ENCODE measurements at places on chromosomes 16 and 17. TPM values are rescaled to one million over a fixed set of nuclear protein-coding genes. Genes with fewer than 3 reads are reported as not detected.

The COG4 gene
- total RNA-seq, result 73.2 TPM

The TP53TG3D gene
- 2.2 TPM for total RNA-seq

The FAM222B gene
- total RNA-seq, result 2.4 TPM

The GP1BA gene
- not detected for total RNA-seq

The C17orf67 gene
- total RNA-seq, result 0.12 TPM

The NPIPB9 gene
- total RNA-seq, result not detected

The ATP2C2 gene
- not detected for total RNA-seq

The ITGB4 gene
- 0.36 TPM for total RNA-seq

The HBA1 gene
- not detected for total RNA-seq

The BRIP1 gene
- 10.7 TPM for total RNA-seq

DNA sequence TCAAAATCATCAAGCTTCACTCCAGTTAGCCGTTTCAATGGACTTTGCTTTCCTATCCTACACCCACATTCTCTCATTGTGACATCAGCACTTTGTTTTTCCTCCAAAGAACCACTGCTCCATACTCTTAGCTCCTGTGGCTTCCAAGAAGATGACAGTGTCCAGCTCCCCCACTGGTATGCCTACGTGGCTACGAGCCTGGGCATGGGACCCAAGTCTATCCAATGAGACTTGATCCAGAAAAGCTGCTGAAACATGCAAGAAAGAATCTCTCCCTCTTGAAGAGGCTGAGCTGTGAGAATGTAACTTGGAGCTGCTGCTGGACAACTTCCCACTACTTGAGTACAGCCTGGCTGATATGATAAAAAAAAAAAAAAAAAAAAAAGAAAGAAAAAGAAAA, 9.4 kb downstream of the TOX3 start:
- no peak for DNase-seq

- DNase-seq, result no peak
Observed at GRCh38 chr17:44906763-44907728, 7.8 kb upstream of the EFTUD2 start.

DNA sequence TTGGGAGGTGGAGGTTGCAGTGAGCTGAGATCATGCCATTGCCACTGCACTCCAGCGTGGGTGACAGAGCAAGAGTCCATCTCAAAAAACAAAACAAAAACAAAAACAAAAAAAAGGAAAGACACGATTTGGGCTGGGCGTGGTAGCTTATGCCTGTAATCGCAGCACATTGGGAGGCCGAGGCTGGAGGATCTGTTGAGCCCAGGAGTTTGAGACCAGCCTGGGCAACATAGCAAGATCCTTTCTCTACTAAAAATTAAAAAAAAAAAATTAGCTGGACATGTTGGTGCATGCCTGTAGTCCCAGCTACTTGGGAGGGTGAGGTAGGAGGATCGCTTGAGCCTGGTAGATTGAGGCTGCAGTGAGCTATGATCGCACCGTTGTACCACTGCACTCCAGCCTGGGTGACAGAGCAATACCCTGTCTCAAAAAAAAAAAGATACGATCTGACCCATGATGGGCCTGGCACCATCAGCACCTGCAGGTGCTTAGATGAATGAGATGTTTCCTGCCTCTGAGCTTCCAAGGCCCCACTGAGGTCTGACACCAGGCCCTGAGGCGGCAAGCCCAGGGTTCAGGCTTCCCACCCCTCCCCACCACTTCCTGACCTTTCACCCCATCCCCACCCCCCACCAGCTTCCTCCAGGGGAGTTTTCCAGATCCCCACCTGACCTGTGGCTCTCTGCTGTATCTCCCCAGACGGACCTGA, 21.7 kb downstream of the ATP2A1 start:
- no peak for DNase-seq

DNA sequence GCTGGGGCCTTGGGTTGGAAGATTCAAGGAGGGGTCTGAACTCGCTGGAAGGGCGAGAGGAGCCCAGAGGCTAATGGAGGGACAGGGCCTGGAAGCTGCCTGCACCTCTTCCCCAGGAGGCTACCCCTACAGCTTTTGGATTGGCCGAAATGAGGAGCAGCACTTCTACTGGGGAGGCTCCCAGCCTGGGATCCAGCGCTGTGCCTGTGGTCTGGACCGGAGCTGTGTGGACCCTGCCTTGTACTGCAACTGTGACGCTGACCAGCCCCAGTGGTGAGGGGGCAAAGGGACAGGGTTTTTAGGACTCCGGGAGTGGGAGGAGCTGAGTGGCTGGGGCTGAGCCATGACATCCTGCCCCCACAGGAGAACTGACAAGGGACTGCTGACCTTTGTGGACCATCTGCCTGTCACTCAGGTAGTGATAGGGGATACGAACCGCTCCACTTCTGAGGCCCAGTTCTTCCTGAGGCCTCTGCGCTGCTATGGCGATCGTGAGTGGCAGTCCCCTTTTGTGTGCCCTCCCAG, 8.8 kb downstream of the CNTNAP1 start:
- DNase-seq, result no peak

DNA sequence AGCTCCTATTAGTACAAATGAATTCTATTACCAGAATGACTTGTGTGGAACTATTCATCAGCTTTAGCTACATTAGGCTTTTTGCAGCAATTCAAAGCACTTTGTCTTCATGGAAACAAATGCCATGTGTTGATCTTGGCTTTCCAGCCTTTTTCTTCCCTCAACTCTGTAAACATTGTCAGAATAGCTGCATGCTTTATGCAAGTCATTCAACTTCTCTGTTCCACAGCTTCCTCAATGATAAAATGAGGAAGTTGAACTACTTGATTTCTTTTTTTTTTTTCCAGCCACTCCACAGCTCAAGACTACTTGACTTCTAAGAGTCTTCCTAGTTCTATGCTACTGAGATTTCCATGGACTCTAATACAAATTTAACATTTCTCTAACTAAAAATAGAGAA, 41.1 kb downstream of the KIAA0753 start:
- DNase-seq, result no peak

- no peak for DNase-seq
Observed at GRCh38 chr16:450785-451512, 25.5 kb downstream of the RAB11FIP3 start.

DNA sequence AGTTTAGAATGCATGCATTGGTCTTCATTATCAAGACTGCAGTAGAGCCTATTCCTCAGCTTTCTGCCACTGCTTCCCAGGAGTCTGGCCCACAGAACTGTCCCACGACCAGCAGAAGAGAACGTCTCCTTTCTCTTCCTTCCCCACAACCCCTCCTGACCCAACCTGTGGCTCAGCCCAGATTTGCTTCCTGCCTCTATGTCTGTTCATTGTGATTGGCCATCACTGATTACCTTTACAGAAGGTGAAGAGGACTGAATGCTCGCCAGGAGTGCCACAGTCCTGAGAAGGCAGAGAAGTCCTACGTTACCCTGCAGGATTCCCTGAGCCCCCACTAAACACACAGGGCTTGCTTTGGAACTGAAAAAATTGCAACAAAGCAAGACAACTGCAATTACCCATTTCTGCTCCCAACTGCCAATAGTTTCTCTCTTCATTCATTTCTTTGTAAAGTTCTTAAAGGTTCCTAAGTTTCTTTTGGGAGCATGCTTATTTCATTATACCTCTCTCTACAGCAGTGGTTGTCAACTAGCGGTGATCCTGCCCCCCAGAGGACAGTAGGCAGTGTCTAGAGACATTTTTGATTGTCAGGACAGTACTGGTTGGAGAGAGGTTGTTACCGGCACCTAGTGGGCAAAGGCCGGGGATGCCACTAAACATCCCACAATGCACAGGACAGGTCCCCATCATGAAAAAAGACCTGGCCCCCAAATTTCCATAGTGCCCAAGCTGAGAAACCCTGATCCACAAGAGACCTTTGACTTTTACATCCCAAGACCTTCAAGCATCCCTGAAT, 4.5 kb upstream of the NAT9 start:
- peak; percentile 28 for DNase-seq

DNA sequence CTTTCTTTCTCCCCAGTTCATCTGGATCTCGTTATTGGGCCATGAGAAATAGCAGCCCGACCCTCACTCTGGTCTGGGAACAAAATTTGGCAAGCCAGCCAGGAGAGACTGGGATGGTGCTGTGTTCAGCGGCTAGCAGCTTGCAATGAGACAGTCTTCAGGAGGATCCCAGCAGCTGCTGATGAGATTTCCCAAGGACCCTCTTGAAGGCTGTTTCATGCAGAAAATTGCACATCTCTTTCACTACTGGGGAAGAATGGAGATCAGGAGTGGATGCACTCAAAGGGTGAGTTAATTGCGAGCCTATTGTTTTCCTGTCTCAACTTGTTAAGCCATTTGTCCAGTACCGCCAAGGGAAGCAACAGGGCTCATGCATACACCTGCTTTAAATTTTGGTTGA, 5.5 kb upstream of the COIL start:
- no peak for DNase-seq

- no peak for DNase-seq
Observed at GRCh38 chr16:82784573-82784968, 157.8 kb downstream of the CDH13 start.

- peak; percentile 61 for DNase-seq
Observed at GRCh38 chr17:828761-829160, 46.6 kb downstream of the MRM3 start.

DNA sequence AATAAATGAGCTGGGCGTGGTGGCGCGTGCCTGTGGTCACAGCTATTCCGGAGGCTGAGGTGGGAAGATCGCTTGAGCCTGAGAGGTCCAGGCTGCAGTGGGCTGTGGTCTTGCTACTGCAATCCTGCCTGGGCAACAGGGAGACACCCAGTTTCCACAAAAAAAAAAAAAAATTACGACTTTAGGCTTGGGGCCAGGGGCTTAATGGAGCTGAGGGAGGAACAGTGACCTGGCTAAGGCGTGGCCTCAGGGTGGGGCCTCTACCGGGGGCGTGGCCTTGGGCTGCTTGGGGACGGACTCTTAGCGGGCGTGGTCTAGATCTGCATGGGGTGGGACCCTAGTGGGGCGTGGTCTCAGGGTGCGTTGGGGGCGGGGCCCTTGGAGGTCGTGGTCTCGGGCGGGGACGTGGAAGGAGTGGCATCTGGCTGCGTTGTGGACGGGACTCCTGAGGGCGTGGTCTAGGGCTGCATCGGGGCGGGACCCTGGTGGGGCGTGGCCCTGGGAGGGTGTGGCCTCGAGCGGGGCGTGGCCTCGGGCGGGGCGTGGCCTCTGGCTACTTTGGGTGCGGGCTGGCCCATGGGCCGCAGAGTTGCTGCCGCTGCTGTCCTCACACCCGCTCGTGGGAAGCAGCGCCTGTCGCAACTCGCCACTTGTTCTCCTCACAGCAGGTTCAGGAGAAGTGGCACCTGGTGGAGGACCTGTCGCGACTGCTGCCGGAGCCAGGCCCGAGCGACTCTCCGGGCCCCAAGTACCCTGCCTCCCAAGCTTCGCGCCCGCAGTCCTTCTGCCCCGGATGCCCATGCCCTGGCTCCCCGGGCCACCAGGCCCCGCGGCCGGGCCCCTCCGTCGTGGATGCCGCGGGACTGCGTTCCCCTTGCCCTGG, 5.8 kb upstream of the C17orf99 start:
- peak; percentile 91 for DNase-seq

DNA sequence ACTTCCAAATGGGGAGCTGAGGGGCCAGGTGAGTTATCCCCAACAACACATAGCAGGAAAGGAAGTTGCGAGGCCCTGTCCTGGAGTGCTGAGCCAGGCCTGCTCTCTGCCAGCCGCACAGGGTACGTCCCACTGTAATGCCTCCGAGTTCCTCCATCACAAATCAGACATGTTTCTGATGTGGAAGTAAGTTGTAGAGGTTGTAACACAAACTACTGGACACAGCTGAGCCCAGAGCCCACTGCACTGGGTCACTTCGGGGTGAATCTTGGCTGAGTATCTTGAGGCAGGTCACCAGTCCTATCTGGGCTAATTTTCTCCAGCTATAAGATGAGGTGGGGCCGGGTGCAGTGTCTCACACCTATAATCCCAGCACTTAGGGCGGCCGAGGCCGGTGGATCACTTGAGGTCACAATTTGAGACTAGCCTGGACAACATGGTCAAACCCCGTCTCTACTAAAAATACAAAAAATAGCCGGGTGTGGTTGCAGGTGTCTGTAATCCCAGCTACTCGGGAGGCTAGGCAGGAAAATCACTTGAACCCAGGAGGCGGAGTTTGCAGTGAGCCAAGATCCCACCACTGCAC, 100.8 kb upstream of the CDH5 start:
- DNase-seq, result no peak

- DNase-seq, result no peak
Observed at GRCh38 chr16:28185696-28186095, 26.1 kb downstream of the XPO6 start.

GRCh38 chr17:32523827-32524552, 37.2 kb downstream of the CDK5R1 start:
- DNase-seq, result peak; percentile 31

DNA sequence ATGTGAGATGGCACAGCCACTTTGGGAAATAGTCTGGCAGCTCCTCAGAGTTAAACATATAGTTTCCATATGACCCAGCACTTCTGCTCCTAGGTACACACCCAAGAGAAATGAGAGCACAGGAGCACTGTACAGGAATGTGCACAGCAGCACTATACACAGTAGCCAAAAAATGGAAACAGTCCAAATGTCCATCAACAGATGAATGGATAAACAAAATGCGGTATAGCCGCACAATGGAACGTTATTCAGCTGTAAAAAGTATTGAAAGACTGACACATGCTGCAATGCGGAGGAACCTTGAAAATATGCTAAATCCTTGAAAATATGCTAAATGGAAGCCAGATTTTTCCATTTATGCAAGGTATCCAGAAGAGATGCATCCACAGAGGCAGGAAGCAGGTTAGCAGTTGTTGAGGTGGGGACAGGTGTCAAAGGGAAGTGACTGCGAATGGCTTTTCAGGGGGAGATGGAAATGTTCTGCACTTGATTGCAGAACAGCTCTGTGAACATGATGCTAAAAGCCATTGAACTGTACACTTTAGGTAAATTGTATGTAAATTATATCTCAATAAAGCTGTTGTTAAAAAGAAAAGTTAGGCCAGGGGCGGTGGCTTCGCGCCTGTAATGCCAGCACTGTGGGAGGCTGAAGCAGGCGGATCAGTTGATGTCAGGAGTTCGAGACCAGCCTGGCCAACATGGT, 80.7 kb downstream of the MPRIP start:
- DNase-seq, result no peak

DNA sequence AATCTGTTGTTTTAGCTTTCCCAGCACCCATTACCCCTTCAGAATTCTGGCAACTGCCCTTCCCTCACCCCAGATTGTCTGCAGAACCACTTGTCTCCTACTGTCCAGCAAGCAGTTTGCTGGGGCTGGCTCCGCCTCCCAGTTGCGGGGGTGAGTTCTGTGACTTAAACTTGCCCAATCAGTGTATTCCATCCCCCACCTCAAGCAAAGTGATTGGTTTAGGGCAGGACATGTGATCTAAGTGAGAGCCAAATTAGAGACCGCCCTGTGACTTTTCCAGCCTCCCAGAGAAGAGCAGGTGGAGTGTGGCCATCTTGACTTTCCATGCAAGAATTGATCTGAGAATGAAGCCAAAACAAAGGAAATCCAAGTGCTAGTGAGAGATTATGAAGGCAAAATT, 22.7 kb upstream of the SRCIN1 start:
- peak; percentile 56 for DNase-seq

- DNase-seq, result peak; percentile 90
Observed at GRCh38 chr17:45307290-45308015, 9.4 kb downstream of the MAP3K14 start.

DNA sequence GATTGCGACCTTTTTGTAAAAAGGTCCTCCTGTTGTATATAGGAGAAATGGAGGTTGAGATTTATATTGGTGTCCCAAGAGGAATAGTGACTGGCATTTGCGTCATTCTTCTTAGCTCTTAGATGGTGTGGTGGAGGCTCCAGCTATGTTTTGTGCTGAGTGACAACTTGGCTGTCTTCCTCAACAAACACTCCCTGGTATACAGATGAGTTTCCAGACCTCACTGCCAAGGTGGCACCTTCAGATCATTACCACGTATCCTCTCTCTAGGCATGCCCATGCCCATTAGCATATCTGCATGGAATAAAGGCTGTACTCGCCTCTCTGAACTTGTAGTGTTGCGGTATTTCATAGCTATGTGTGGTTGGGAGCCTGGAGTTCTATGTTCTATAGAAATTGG, 120.0 kb downstream of the MAP2K4 start:
- no peak for DNase-seq
